ENCODE measurements at places on chromosomes 5 and 9.

- no peak for DNase-seq
Observed at GRCh38 chr9:27564670-27565069, 8.6 kb downstream of the C9orf72 start.

GRCh38 chr5:102654559-102655349 lies 100.4 kb upstream of the PAM start:
- DNase-seq, result no peak

GRCh38 chr9:71628247-71628646 lies 140.1 kb downstream of the CEMIP2 start:
- DNase-seq, result no peak

GRCh38 chr5:109247986-109248385 lies 161.8 kb downstream of the PJA2 start:
- DNase-seq, result no peak

DNA sequence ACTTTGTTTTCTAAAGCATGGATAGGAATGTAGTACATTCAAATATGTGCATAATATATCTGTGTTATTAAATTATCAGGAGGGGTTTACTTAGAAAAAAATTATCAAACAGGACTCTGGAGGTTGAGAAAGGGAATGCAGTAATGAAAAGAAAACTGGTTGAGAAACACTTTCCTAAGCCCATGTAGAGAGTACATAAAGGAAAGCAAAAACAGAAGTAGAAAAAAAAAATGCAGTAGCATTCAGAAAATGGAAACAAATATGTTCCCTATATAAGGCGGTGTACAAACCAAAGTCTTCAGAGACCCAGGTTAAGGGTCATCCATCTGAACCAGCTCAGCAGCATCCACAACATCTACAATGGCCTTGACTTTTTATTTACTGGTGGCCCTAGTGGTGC lies at the start of gene IFNA8:
TSS of gene IFNA8 (plus strand) at position 301 of the 400 bp plus-strand sequence. CDS start at position 361, 60 bp downstream.
- DNase-seq, result no peak

- no peak for DNase-seq
Observed at GRCh38 chr9:99762470-99762869, 59.2 kb upstream of the NR4A3 start.

GRCh38 chr9:124349675-124350493 lies 65.4 kb downstream of the PSMB7 start:
- DNase-seq, result no peak

DNA sequence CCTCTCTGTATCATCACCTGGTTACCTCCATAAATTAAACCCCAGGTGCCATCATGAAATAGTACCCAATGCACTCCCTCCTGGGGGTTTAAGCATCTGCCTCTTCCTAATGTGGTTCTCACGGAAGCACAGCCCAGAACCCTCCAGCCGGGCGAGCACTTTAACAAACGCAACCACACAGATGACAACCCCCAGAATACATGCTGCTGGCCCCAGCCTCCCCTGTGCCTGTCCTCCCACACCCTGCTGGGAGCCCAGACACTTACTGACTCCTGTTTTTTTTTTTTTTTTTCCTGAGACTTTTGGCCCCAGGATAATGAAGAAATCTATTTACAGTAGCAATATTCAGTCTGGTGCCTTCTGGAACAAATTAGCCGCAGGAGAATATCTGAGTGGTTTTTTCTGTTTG lies 50.0 kb upstream of the COL5A1 start:
- no peak for DNase-seq

GRCh38 chr9:92499701-92500100 lies 17.4 kb upstream of the ASPN start:
- no peak for DNase-seq

DNA sequence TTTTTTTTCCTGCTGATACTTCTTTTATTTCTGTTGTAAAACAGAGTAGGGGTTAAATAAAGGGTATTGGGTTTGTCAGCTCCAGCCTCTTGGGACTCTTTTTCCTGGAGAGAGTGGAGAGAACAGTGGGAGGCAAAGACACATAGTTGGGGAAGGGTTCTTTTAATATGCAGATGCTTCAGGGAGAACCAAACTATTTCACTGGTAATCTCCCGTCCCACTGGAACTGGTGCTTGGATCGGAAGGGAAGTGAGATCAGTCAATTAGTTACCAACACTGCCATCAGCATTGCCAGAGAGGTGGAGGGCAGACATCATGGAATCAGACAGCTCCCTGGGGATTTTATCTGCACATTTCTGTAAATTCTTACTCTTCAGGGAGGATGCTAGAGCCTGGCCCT lies 47.6 kb upstream of the ELOVL7 start:
- DNase-seq, result no peak
